BJ (cell line): ENCODE measurements at places on chromosomes 12 and 14.

DNA sequence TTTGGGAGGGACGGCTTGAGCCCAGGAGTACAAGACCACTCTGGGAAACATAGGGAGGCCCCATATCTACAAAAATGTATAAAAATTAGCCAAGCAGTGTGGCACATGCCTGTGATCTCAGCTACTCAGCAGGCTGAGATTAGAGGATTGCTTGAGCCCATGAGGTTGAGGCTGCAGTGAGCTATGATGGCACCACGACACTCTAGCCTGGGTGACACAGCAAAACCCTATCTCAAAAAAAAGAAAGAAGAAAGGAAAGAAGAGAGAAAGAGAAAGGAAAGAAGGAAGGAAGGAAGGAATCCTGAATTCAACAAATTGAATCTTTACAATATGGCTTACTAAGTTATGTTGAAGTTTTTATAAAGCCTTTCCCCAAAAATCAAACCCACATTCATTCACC lies 2.1 kb downstream of the KIF21A start:
- DNase-seq, result no peak

- DNase-seq, result no peak
Measured at GRCh38 chr14:39972704-39973103, 540.5 kb upstream of the FBXO33 start.

- no peak for DNase-seq
Measured at GRCh38 chr14:75222208-75222701, 45.8 kb upstream of the TMED10 start.

DNA sequence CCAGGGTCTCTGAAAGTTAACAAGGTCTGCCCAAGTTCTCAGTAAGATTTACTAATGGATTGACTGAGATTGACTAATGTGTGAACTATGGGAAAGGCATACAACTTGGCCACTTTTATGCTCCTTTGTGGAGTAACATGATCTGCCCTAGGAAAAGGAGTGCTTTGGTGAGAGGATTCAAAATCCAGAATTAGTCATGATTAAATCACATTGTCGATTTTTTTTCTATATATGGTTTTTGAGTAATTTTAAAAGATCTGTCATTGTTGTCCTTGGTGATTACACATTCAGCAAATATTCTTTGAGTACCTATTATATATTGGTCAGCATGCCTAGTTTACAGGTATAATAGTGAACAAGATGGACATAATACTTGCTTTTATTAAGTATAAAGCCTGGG lies 147.7 kb upstream of the SYT10 start:
- no peak for DNase-seq

GRCh38 chr12:131867891-131868675 lies 26.3 kb upstream of the ULK1 start:
- no peak for DNase-seq

- no peak for DNase-seq
Measured at GRCh38 chr12:65602253-65602609, 222.1 kb upstream of the HMGA2 start.

DNA sequence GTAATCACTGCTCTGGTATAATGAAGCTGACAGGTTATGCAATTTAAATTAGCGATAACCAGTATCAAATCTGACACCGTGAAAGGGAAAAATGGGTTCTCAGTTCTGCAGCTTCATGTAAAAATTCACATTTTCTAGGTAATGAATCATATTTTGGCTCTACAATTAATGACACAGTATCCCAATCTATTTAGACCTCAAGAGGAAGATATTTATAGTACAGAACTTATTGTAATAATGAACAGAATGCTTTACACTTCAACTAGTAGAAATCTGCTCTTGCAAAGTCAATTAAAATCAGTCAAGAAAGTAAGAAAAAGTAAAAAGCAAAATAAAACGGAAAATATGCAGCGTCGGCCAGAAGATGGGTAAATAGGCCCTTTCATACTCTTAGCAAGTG lies 24.3 kb downstream of the SEL1L start:
- no peak for DNase-seq

DNA sequence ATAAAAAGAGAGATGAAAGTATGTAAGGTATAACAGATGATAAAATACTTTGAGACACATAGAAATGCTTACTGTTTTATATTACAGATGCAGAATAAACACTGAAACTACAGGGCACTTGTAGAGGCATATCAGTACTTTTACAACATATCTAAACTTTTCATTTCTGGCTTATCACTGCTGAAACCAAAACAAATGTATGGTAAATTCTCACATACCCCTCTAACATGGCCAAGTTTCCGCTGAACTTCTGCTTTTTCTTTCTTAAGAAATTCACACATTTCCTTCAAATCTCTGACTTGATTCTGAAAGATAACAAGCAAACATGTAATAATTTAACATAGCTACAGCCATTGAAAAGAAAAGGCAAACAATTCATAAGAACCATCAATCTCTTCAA lies 33.3 kb upstream of the C12orf50 start:
- no peak for DNase-seq

- DNase-seq, result no peak
Measured at GRCh38 chr12:47207340-47207717, 127.6 kb upstream of the AMIGO2 start.
